ENCODE measurements at places on chromosomes 6 and 20.

DNA sequence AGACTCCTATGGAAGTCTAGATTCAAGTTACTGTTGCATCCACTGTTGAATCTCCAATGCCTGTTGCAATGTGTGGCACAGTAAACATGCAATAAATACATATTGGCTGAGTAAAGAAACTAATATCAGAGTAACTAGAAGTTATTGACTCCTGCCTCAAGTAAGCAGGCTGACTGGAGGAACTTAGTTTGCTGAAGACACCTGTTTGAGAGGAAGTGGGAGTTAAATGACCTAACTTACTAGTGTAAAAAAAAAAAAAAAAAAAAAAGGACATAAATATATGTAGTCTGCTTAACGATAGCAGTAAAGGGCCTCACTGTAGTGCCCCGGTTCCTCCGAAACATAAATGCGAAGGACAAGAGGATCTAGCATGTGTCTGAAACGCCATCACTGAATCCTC is 249.8 kb upstream of the PRDM1 start:
- DNase-seq = no peak

DNA sequence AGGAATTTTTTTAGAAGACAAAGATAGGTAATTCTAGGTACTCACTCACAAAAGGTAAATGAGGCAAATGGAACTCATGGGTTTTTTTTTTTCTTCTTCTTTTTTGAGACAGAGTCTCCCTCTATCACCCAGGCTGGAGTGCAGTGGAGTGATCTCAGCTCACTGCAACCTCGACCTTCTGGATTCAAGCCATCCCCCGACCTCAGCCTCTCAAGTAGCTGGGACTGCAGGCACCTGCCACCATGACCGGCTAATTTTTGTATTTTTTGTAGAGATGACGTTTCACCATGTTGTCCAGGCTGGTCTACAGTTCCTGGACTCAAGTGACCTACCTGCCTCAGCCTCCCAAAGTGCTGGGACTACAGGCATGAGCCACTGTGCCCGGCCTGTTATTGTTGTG is 126.1 kb downstream of the LRRC1 start:
- DNase-seq = no peak

DNA sequence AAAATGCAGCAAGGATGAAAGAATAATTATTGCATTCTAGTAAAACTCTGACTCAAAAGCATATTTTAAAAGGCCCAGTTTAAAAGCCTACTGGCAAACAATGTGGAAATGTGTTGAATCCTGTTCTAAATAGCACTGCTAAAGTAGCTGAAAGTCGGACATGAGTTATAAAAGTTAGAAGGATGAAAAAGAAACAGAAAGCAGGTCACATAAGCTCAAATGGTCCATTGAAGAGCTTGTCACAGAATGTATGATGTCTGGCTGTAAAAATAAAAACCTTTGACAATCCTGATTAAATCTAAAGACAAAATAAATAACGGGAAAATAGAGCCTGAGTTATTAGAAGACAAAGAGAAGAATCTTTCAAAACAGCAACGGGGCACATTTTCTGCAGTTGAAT is 218.6 kb upstream of the UFL1 start:
- no peak for DNase-seq

- no peak for DNase-seq
These were observed 262.0 kb upstream of the RIN2 start for GRCh38 chr20:19495905-19496703.

GRCh38 chr6:12339808-12340487 is 49.8 kb downstream of the EDN1 start:
- DNase-seq = no peak

Data from CD4-positive, alpha-beta T cell treated with Interleukin-21 for 1 hour (primary cell).